Fibroblast of gingiva (primary cell): ENCODE measurements at places on chromosomes 16 and 17.
A peak's percentile ranks its signal among the peaks of the same experiment; 100 is the strongest.

DNA sequence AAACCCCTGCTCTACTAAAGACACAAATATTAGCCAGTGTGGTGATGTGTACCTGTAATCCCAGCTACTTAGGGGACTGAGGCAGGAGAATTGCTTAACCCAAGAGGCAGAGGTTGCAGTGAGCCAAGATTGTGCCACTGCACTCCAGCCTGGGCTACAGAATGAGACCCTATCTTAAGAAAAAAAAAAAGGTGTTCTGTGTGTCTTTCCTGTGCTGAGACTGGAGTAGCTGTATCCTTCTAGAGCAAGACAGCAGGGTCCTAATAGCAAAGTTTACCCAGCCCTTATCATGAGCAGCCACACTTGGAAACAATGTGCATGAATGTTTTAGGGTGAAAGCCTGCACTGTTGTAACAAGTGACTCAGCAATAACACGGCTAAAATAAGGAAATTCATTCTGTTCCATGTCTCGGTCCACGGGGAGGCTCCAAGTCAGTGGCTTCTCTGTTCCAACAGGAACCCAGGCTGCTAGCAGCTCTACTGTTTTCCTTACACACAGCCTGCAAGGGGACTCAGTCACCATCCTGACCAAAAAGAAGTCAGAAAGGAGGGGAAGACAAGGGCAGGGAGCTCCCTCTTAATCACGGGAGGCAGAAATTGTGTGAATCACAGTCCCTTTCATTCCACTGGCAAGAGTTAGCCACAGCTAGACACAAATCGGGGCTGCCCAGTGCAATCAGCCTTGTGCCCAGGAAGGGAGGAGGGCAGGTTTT, 7.1 kb upstream of the SLC5A11 start:
- peak; percentile 69 for DNase-seq

DNA sequence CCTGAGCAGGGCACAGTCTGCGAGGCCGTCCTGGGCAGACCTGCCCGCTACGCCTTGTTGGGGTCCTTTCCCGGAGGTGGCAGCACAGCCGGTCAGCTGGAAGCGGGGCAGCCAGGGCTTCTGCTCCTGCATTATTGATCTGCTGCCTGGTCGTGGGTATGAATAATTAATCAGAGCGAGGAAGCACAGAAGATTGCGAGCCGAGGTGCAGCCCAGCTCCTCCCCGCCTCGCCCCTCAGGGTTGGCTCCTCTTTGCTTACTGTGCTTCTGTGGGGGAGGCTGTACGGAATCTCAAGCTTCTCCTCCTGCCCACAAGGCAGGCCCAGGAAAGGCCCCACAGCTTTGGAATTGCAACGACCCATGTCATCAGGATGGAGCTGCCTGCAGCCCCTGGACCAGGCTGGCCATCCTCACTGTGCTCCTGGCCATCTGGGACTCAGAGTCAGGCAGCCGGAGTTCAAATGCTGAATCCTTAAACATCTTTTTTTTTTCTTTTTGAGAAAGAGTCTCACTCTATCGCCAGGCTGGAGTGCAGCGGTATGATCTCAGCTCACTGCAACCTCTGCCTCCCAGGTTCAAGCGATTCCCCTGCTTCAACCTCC, 25.6 kb downstream of the TRARG1 start:
- DNase-seq, result no peak

- no peak for DNase-seq
Measured at GRCh38 chr16:17497648-17498047, 26.9 kb upstream of the XYLT1 start.

DNA sequence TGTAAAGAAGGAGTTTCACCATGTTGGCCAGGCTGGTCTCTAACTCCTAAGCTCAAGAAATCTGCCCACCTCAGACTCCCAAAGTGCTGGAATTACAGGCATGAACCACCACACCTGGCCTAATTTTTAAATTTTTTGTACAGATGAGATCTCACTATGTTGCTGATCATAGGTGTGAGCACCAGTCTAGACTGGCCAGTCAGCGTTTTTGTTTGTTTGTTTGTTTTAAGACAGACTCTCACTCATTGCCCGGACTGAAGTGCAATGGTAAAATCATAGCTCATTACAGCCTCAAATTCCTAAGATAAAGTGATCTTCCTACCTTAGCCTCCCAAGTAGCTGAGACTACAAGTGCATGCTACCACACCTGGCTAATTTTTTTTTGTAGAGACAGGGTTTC, 38.0 kb upstream of the TAOK1 start:
- no peak for DNase-seq

DNA sequence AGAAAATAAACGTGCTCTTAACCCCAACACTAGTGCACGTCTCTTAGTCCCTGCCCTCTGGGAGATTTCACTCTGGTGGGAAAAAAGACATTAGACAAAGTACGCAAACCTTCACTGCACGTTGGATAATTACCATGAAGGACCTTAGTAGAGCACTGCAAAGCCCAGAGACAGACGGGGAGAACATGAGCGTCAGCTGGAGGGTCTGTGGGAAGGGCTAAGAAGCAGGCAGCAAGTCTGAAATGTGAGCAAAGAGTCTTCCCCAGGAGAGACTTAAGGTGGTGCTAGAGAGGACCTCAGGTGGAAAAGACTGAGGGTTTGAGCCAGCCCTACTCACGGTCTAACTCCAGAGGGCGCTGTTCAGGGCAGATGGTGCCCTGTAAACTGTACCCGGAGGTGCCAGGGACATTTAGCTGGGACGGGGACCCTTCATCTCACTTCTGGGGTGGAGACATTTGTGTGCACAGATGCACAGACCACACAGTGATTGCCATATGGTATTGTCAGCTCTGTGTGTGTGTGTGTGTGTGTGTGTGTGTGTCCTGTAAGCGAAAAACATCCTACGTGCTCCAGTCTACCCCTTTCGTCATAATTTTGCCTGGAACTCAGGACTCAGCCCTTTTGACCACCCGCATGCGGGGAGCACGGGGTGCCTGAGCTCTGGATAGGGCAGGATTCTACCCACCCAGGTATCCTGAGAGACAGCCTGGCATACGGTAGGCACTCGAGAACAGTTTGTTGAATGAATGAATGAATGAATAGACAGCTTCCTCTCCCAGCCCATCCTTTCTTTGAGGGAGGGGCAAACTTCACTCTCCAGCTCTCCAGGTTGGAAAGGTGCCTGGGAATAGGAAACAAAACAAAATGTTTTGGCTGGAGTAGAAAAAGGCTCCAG, 10.1 kb upstream of the STAC2 start:
- DNase-seq, result peak; percentile 39

DNA sequence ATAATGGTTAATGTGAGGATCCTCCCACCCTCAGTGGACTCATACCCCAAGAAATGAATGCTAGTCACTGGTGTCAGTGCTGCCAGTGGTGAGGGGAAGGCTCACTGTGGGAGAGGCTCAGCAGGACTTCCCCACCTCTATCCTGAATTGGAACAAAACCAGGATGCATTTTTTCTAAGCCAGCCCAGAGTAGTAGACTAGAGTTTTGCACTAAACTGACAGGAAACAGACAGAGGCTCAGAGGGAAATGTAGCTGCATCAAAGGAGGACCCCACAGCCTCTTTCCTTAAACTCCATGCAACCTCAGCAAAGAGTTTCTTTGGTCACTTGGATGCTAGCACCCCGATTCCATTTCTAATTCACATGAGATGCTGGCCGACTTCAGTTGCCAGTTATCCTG, 10.7 kb upstream of the SKAP1 start:
- no peak for DNase-seq
